ENCODE measurements at places on chromosomes 16 and 17.

- no peak for DNase-seq
Measured at GRCh38 chr17:19497624-19498023, 36.0 kb upstream of the SLC47A1 start.

DNA sequence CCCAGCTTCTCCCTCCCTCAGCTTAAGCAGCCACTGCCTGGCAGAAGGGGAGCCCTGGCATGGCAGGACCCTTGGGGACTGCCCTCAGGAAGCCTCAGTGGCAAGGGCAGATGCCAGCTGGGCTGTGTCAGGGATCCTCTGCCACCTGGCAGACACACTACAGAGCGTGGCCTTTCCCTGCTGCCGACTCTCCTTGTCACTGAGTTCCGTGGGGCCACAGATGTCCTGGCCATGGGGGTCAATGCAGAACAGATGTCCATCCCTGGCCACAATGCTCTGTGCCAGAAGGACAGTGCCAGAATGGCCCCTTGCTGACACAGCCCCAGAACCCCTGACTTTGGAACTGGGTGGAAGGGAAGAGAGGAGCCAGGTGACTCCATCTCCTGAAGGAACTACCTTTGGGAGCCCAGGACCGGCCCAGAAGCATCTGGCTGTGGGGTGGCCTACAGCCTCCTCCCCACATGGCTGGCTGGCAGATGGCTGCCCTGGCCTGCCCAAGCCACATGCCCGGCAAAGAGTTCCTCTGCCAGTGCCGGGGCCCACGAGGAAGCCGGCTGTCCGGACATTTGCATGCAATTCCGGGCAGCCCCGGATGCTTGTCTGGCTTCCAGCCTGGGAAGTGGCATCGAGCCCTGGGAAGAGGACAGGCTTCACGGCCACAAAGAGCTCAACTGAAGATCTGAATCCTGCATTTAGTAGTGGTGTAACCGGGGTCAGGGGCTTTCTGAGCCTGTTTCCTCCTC is 24.1 kb downstream of the NPTX1 start:
- no peak for DNase-seq

- DNase-seq: no peak
Measured at GRCh38 chr16:31138621-31139578, 3.4 kb upstream of the PRSS8 start.

DNA sequence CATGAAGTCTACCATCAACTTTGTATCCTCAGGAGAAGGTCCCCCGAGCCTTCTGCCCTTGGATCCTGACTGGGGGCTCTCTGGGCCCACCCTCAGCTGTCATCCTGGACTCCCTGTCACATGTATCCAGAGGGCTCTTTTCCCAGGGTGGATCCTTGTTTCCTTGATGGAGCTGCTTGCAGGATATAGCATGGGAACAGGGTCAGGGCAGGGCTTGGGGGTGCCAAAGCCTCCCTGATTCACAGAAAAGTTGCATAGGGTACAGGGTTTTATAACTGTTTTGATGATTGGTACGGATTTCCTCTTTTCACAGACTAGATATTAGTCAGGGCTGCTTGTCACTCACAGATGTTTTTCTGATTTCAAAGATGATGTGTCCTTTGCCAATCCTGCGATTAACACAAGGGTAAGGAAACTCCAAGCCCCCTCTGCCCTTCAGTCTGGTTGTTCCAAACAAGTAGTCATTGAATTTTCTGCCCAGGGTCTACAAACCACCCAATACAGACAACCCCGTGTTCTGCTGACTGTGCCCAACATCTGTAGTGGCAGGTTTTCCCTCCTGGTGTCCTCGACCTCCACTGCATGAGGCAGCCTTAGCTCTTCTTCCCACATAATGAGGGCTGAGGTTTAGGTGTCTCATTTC is 20.6 kb upstream of the SLC35G3 start:
- no peak for DNase-seq

GRCh38 chr17:78040440-78041385 is 82.2 kb downstream of the TNRC6C start:
- no peak for DNase-seq

DNA sequence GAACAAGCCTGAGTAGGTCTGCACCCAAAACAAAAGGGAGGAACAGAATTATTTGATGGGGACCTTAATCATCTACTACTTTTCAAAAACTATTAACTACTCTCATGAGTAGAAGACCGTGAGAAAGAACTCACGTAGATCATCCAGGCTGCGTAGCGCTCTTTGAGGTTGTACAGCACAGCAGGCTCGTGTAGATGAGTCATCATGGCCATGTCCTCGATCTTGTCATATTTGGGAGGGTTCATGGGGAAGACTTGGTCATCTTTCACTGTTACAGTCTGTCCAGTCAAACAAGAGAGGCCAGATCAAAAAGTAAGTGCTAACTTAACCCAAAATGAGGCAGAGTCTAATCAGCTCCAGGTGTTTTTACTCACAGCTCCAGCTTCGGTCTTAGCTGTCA is 2.3 kb downstream of the MYH1 start:
- DNase-seq: no peak

GRCh38 chr17:81646869-81647600 is 9.3 kb downstream of the PDE6G start:
- no peak for DNase-seq

- no peak for DNase-seq
Measured at GRCh38 chr16:47142821-47143676, 696 bp downstream of the NETO2 start.

DNA sequence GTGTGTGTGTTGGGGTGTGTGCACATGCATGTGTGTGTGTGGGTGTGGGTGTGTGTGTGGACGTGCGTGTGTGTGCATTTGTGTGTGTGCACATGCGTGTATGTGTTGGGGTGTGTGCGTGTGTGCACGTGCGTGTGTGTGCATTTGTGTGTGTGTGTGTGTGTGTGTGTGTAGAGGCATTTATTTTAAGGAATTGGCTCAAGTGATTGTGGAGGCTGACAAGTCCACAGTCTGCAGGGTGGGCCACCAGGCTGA is 37.9 kb upstream of the JPH3 start:
- DNase-seq: no peak

DNA sequence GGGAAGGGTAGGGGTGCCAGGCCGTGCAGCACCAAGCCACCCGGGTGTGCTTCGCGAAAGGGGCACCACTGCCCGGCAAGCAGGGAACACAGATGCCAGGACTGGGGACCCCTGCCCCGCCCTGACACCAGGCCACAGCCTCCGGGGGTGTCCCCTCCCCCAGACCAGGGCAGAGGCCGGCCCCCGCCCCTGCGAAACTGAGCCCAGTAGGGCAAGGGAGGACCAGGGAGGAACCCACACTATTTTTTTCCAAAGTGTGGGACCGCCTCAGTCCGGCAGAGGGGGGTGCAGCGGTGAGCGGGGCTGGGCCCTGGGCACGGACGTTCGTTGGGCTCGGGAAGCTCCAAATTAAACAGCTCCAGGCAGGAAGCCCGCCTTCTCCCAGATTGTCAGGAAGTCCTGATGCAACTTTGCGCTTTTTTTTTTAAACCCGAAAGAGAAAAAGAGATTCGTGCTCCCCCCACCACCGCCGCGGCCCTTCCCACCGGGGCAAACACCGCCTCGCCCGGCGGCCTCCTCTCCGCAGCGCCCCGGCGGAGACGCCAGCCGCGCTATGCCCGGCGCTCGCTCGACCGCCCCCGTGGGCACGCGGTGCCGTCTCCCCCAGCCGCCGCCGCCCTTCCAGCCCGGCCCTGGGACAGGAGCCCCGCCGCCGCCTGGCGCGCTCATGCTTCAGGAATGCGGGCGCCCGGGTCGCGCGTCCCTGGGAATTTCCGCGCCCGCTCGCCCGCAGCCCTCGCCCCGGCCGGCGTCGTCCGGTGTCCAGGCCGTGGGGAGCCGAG is 755 bp downstream of the PIEZO1 start:
- DNase-seq: no peak

DNA sequence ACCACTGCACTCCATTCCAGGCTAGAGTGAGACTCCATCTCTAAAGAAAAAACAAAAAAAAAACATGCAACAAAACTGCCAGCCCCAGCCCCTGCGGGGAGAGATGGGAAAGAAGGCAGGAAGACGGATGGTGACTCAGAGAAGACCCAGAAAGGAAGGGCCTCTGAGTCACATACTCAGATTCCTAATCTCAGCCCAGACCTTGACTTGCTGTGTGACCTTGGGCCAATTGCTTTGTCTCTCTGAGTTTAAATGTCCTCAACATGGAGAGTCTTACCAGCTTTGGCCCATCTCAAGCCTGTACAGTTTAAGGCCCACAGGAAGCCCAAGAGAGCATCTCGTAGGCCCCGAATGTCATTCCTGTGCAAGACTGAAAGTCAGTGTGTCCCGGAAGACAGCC is 86.5 kb upstream of the LHX1 start:
- DNase-seq: no peak

DNA sequence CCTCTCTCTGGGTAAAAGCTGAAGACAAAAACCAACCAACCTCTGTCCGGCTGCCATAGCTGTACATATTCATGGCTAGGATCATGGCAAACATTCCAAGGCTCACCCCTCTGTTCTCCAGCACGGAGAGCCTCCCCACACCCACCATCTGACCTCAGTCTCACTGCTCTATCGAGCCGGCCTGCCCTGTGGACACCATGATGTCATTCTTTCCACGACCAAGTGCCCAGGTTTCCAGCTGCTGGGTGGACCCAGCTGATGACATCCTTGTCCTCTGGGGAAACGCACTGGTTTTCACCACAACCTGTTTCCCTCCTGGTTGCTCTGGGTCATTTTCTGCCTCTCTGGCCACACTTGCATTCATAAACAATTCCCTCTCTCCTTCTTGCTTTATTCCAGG is 67.7 kb downstream of the NDEL1 start:
- DNase-seq: no peak

- no peak for DNase-seq
Measured at GRCh38 chr16:14438256-14438655, 191.8 kb downstream of the PARN start.

DNA sequence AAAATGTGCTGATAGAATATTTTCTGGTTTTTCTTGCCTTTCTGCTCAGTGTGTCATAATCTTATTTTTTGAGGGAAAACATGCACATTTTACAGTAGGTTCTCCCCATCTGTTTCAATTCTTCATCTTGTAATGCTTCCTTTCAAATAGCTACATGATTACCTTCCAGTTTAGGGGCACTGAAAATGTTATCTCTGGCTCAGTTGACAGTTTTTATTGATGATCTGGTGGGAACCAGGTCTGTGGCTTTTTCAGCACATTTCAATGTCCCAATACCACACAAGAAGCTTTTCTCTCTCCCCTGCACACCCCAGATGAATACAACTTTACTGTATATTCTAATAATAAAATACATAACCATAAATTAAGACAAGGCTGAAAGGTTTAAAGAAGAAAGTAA is 36.5 kb downstream of the FTO start:
- DNase-seq: no peak

GRCh38 chr17:67105213-67105612 is 60.9 kb downstream of the CACNG1 start:
- DNase-seq: no peak

DNA sequence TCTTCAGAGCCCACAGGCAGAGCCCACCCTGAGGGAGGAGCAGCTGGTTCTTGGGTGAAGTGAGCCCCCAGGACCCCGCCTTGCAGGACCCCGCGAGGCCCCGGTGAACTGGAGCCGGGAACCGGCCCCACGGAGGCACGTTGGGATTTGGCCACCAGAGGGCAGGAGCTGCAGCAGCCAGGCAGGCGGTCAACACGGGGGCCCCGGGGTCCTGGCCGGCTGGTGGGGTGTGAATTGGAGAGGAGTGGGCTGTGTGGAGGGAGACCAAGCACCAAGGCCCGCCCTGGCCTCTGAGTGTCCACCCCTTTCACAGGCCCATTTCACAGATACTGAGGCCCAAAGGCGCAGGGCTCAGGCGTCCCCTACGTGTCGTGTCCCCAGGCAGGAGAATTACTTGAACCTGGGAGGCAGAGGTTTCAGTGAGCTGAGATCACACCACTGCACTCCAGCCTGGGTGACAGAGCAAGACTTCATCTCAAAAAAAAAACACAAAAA is 2.2 kb downstream of the DPEP1 start:
- DNase-seq: no peak

- DNase-seq: peak; percentile 65
Measured at GRCh38 chr17:50507871-50508572, at the start of gene MYCBPAP. MYCBPAP (plus strand) TSS chr17:50508439; CDS start chr17:50508675, 236 bp downstream.

DNA sequence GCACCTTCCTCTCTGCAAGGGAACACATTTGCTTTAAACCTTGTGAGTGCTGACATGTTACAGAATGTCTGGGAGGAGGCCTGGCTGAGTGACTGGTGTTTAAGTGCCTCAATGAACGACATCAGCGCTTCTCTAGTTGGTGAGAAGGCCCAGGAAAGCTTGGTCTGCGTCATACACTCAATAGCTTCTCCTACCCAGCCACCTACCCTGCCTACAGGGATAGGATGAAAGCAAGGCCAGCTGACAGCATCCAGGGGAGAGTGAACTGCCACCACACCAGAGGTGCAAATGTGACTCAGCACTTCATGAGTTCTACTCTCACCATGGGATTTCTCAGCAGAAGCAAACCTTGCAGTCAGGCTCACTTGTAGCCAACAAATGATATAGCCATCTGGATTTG is 31.7 kb upstream of the CFAP20 start:
- DNase-seq: no peak

GRCh38 chr17:61605692-61606091 is 14.7 kb upstream of the NACA2 start:
- no peak for DNase-seq

DNA sequence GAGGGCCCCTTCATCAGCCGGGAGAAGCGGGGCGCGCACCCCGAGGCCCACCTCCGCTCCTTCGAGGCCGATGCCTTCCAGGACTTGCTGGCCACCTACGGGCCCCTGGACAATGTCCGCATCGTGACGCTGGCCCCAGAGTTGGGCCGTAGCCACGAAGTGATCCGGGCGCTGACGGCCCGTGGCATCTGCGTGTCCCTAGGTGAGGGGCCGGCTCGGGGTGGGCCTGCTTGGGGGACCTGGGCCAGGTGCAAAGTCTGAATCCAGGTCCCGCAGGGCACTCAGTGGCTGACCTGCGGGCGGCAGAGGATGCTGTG is 3.5 kb downstream of the CEMP1 start:
- DNase-seq: no peak

DNA sequence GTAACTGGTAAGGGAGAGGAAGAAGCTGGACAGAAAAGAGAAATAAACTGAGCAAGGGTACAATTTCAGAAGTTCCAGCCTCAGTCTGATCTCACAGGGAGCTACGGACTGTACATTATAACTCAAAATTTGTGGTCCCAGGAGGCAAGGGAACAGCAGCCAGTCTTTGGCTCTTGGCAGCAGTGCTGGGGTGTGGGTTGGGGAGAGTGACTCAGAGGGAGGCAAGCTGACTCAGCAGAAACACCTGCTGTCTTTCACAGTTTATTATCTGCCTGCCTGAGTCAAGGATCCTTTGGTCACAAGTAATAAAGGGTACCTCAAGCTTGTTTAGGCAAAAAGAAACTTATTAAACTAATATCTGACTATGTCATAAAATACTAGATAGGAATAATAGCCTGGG is 73.5 kb upstream of the KIF2B start:
- no peak for DNase-seq

DNA sequence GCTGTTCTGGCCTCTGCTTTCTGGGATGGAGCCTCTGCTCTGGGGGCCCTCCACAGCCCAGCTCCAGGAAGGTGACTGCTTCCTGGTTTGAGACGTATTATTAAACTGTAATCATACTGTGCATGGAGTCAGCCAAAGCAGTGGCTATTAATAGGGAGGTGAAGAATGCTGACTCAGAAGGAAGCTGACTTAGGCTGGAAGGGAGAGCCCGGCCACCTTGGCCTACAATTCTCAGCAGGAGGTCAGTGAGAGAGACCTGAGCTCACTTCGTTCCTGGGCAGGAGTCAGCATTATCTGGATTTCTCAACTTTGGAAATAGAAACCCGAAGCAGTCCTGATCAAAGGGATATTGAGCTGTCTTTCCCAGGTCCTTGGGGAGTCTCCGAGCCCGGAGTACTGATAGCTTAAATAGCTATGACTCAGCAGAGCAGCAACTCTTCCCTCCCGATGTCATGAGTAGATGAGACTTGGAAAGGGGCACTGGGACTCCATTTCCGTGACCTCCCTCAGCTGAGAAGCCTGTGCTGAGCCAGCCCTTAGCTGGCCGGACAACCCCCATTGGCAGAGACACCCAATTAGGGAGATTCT is 91.8 kb downstream of the YPEL2 start:
- no peak for DNase-seq

All from stimulated activated CD8-positive, alpha-beta memory T cell treated with anti-CD3 and anti-CD28 coated beads, Interleukin-12 subunit alpha, Interleukin-12 subunit beta, amount 100 ng/mL, for 1 hour (primary cell).